Stimulated activated CD8-positive, alpha-beta memory T cell treated with anti-CD3 and anti-CD28 coated beads, Interleukin-15, amount 100 ng/mL, for 48 hours (primary cell): ENCODE measurements at places on chromosomes 5 and 9.

- no peak for DNase-seq
Observed at GRCh38 chr5:96324708-96325107, 108.3 kb downstream of the PCSK1 start.

DNA sequence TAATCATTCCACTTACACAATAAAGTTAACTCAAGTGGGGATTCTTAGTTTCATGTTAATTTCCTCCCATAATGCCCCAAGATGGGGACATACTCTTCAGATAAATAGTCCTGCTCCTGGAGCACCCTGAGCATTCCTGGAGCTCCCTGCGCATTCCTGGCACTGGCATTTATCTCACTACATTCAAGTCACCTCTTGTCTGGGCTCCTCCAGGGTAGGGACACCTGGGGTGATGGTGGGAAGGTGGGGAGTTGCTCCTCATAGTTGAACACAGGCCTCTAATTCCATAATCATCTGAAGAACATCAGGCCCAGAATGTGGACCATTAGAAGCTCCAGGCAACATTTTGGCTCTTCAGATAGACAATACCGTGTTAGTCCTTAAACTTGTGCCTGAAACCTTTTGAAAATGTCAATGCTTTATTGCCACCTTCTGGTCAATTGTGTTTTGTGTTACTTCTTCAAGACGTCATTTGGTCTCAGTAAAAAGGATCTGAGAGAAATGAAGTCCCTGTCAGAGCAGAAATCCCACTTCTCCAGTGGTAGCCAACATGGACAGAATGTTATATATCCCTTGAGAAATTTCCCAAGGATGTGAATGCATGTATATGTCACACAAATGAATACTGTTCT lies 14.2 kb upstream of the AGGF1 start:
- DNase-seq: no peak

DNA sequence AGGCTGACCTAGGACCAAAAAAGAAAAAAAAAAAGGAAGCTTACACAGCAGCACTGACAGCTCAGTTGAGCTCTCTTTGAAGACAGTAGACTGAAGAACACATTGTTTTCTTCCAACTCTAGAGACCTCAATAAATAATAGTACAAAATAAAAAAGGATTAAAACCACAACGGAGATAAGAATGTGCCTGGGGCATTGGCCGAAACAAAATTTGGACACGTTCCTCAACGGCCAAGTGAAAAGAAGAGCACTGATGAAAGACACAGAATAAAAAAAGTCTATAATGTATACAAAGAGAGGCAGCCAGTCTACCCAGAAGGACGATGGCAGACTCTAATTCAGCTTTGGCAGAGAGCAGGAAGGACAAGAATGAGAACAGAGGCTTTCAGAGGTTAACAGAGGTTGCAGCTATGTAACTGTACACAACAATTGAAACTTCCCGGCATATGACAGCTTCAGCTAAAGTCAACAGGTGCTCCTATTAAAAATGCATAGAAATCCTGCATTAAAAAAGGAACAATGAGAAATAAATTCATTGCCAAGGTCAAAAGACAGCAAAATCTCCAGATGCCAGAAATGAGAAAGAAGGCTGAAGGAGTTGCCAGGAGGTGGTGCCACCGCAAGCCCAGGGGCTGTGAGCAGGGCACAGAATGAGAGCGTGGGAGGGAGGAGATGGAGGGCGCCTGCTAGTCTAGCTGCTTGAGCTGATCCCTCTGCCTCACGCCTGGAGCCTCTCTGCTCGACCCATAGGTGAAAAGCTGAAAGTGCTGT lies 113.9 kb downstream of the DCP2 start:
- DNase-seq: no peak

GRCh38 chr5:67149951-67150523 lies 46.6 kb downstream of the CD180 start:
- no peak for DNase-seq

- no peak for DNase-seq
Observed at GRCh38 chr5:116514421-116514970, 60.1 kb downstream of the SEMA6A start.
